ENCODE measurements at places on chromosomes 2 and 18. TPM values are rescaled to one million over a fixed set of nuclear protein-coding genes. Genes with fewer than 3 reads are reported as not detected.

DNA sequence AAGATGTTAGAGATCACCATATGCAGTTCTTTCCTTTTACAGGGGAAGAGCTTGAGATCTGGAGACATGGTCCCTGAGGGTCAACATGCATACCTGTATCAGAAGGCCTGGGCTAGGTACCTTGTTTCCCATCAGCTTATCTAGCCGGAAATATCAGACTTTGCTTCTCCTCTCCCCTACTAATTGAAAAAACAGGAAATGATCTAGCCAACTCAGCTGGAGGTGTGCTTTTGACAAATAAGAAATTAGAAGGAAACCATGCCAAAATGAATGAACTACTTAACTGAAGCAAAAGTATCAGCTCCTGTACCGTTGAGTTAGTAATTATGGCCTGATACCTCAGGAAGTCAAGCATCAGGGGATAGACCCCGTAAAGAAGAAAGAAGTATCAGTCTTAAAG is 20.4 kb downstream of the PKP4 start:
- no peak for DNase-seq
- H3K4me3 ChIP-seq: no peak overlapping the region
- H3K36me3 ChIP-seq: no peaks in the 10 kb centered on the region
- no peak overlapping the region for H3K27ac ChIP-seq

GRCh38 chr2:241000831-241001321 is 2.5 kb downstream of the SNED1 start:
- H3K4me3 ChIP-seq: no peak overlapping the region
- no peaks in the 10 kb centered on the region for H3K36me3 ChIP-seq
- DNase-seq: peak; percentile 4
- peaks cover 18% of the 10 kb centered on the region for H3K4me1 ChIP-seq

- DNase-seq: no peak
- no peak overlapping the region for H3K4me3 ChIP-seq
- no peak overlapping the region for H3K27ac ChIP-seq
- no peaks in the 10 kb centered on the region for H3K36me3 ChIP-seq
These were observed 273.6 kb downstream of the SRBD1 start for GRCh38 chr2:45337481-45337880.

Gene AGPS
- 17.2 TPM for total RNA-seq

GRCh38 chr2:106941372-106941993 is 55.5 kb upstream of the ST6GAL2 start:
- no peak for DNase-seq
- no peaks in the 10 kb centered on the region for H3K27me3 ChIP-seq
- H3K27ac ChIP-seq: no peak overlapping the region
- H3K4me1 ChIP-seq: no peaks in the 10 kb centered on the region
- no peak overlapping the region for H3K4me3 ChIP-seq

GRCh38 chr2:31517442-31518203 is 63.1 kb downstream of the SRD5A2 start:
- no peak overlapping the region for H3K27ac ChIP-seq
- H3K4me3 ChIP-seq: no peak overlapping the region
- H3K27me3 ChIP-seq: no peaks in the 10 kb centered on the region

- H3K27ac ChIP-seq: no peak overlapping the region
- H3K36me3 ChIP-seq: no peaks in the 10 kb centered on the region
- no peaks in the 10 kb centered on the region for H3K27me3 ChIP-seq
- DNase-seq: no peak
These were observed 3.9 kb upstream of the WDSUB1 start for GRCh38 chr2:159290289-159290907.

GRCh38 chr18:36942264-36942663 is 113.3 kb downstream of the KIAA1328 start:
- no peaks in the 10 kb centered on the region for H3K36me3 ChIP-seq
- no peak overlapping the region for H3K27ac ChIP-seq
- H3K27me3 ChIP-seq: no peaks in the 10 kb centered on the region
- H3K4me1 ChIP-seq: no peaks in the 10 kb centered on the region
- DNase-seq: no peak

Gene LOXHD1
- 1.4 TPM for total RNA-seq

DNA sequence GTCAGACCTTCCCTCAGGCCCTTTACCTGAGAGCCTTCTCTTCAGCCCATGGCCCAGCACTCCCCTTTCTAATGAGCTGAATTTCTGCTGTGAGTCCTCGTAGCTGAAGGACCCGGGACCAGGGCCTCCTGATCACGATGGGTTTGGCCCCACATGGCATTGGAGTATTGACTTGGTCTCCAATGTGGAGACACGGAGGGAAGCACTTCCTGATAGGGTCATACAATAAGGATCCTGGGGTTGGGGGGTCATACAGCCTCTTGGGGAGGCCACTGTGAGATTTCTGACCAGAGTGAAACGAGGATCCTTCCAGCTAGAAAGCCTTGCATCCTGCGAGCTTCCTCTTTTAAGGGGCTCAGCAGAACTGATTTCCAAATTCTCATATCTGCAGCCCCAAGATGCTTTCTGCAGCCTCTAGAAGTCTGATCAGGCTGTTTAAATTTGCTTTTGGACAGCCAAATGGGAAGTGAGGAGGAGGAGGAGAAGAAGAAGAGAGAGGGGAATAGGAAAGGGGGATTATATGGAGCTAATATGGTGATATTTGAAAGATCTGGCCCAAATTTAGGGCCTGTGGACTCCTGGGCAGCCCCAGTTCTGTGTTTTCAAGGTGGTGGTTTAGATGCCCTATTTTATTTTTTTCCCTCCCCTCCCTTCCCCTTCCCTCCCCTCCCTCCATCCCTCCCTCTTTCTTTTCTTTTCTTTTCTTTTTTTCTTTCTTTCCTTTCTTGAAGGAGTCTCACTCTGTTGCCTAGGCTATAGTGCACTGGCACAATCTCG is 38.9 kb downstream of the RHOB start:
- no peak overlapping the region for H3K4me3 ChIP-seq
- H3K4me1 ChIP-seq: no peaks in the 10 kb centered on the region

- no peaks in the 10 kb centered on the region for H3K36me3 ChIP-seq
- H3K27ac ChIP-seq: no peak overlapping the region
- H3K27me3 ChIP-seq: no peaks in the 10 kb centered on the region
- H3K4me3 ChIP-seq: no peak overlapping the region
These were observed 36.8 kb downstream of the ACVR1 start for GRCh38 chr2:157839162-157839801.

Gene TGFA
- 3.7 TPM for total RNA-seq

Gene HOXD3
- 5.3 TPM for total RNA-seq

GRCh38 chr2:3420769-3421397 is 41.4 kb downstream of the TRAPPC12 start:
- no peak overlapping the region for H3K27ac ChIP-seq
- H3K4me3 ChIP-seq: no peak overlapping the region
- H3K27me3 ChIP-seq: no peaks in the 10 kb centered on the region
- no peaks in the 10 kb centered on the region for H3K4me1 ChIP-seq

- no peaks in the 10 kb centered on the region for H3K27me3 ChIP-seq
- H3K27ac ChIP-seq: no peak overlapping the region
- no peaks in the 10 kb centered on the region for H3K36me3 ChIP-seq
These were observed 280.8 kb upstream of the RGPD4 start for GRCh38 chr2:107545851-107546250.

Gene LIMS2
- 31.9 TPM for total RNA-seq

Gene CYB5A
- total RNA-seq: 76.6 TPM

DNA sequence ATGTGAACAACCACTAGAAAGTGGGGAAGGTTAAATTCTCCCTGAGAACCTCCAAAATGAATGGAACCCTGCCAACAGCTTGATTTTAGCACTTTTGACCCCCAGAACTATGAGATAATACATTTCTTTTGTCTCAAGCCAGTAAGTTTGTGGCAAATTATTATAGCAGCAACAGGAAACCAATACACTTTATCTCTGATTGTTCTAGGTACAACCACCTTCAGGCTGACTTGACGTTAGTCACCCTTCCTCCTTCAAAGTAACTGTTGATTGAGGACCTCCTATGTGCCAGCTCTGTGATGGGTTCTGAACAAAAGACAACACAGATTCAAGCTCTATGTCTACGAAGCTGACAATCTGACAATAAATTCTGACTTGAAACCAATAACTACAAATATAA is 318.9 kb downstream of the NCKAP5 start:
- no peaks in the 10 kb centered on the region for H3K27me3 ChIP-seq
- no peaks in the 10 kb centered on the region for H3K4me1 ChIP-seq
- DNase-seq: no peak
- H3K27ac ChIP-seq: no peak overlapping the region
- no peaks in the 10 kb centered on the region for H3K36me3 ChIP-seq

DNA sequence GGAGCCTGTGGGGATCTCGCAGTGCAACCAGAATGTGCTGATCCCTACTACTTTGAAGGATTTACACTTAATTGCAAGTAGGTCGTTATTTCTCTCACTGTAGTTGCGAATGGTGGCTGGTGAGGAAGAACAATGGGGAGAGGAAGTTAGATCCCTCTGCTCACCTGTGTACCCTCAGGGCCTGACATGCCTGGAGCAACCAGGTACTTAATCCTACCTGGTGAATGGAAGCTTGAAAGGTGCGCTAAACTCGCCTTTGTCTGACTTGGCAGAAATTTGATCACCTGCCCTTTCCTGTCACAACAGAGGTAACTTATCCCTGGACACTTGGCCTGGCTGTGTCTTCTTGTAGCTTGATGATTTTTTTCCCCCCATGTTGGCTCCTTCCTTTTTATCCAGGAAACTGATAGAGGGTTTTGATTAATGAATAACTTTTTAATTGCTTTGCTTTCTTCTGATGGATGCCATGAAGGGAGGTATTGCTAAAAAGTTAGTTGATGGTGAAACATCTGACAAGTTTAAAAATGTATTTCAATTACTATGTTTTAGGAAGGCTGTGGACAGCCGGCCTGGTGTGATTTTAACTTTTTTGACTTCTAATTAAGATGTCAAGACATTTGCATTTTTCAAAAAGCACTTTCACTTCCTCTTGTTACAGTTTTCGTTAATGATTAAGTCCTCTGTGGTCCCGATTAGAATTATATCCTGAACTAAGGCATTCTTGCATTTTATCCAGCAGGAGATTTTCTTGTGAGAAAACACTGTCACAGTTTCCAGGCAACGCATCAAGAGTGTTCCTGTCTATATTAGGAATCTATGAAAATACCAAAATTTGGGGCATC is 9.2 kb downstream of the SGPP2 start:
- peak; percentile 44 for DNase-seq
- H3K4me3 ChIP-seq: no peak overlapping the region
- no peaks in the 10 kb centered on the region for H3K27me3 ChIP-seq
- no peak overlapping the region for H3K27ac ChIP-seq
- no peaks in the 10 kb centered on the region for H3K4me1 ChIP-seq

Gene CD226
- total RNA-seq: 4.7 TPM

GRCh38 chr2:231181860-231182512 is 16.4 kb upstream of the ARMC9 start:
- H3K36me3 ChIP-seq: no peaks in the 10 kb centered on the region
- no peak overlapping the region for H3K4me3 ChIP-seq
- DNase-seq: no peak
- no peaks in the 10 kb centered on the region for H3K4me1 ChIP-seq
- no peak overlapping the region for H3K27ac ChIP-seq

Gene B3GNT7
- total RNA-seq: 2.1 TPM

DNA sequence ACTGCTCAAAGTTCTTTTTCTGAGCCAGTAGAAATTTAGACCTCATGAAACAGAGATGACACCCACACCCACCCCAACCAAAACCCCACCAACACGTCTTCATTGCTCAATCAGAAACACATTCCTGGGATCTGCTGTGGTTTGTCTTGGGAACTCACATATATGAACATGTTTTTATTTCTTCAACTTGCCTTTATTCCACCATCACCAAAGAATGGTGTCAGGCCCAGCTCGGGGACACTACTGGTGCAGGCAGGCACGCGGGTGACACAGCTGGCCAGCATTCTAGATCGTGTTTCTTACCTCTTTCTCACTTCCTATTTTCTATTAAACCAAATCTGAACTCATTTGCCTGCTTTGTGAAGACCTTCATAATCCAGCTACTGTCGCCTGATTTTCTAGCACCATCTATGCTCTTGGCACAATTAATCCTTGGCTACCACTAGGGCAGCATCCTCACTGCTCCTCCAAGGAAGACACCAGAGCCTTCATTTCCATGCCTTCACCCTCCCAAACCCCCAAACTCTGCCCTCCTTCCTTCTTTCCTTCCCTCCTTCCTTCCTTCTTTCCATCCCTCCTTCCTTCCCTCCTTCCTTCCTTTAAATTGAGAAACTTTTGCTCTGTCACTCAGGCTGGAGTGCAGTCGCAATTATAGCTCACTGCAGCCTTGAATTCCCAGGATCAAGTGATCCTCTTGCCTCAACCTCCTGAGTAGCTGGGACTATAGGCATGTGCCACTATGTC is 157.1 kb downstream of the BCL2 start:
- peak overlapping the region; percentile 40 for H3K27ac ChIP-seq
- H3K4me3 ChIP-seq: no peak overlapping the region
- H3K4me1 ChIP-seq: no peaks in the 10 kb centered on the region
- no peaks in the 10 kb centered on the region for H3K36me3 ChIP-seq

- no peak overlapping the region for H3K4me3 ChIP-seq
- H3K36me3 ChIP-seq: no peaks in the 10 kb centered on the region
- DNase-seq: no peak
- H3K27ac ChIP-seq: no peak overlapping the region
- no peaks in the 10 kb centered on the region for H3K4me1 ChIP-seq
These were observed 15.9 kb upstream of the TXNDC2 start for GRCh38 chr18:9869715-9870430.

DNA sequence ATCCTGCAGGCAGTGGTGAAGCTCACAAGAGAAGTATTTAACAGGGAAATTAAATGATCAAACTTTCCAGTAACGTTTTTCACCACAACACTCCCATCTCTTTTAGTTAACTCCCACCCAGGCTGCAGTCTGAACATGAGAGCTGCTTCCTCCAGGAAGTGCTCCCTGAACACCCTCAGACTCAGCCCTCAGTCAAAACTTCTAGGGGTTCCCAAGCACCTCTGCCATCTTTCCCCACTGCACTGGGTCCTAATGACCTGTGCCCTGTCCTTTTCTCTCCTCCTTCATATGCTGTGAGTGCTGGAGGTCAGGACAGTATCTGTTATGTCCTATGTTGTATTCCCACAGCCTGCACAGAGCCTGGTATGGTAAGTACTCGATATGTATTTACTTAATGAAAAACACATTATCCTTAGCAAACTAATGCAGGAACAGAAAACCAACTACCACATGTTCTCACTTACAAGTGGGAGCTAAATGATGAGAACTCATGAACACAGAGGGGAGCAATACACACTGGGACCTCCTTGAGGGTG is 49.2 kb upstream of the ASPRV1 start:
- no peaks in the 10 kb centered on the region for H3K27me3 ChIP-seq
- H3K4me1 ChIP-seq: no peaks in the 10 kb centered on the region
- DNase-seq: no peak
- no peak overlapping the region for H3K4me3 ChIP-seq
- no peaks in the 10 kb centered on the region for H3K36me3 ChIP-seq

DNA sequence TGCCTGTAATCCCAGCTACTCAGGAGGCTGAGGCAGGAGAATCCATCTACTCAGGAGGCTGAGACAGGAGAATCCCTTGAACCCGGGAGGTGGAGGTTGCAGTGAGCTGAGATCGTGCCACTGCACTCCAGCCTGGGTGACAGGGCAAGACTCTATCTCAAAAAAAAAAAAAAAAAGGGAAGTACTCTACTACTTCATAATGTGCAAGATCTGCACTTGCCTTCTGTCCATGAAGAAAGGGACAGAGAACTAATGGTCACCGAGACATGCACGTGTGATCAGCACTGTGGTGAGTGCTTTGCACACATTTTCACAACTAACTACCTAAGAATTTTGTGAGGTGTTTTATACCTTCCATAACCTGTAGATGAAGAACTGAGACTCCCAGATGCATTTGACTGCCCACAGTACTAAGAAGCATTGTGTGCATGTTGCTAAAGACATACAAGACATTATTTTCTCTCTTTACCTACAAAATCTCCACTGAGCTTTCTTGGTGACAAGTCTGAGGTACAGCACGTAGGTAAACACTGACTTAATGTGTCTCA is 784.8 kb upstream of the ID2 start:
- no peak for DNase-seq
- H3K4me1 ChIP-seq: no peaks in the 10 kb centered on the region
- H3K4me3 ChIP-seq: no peak overlapping the region
- H3K27ac ChIP-seq: no peak overlapping the region
- no peaks in the 10 kb centered on the region for H3K27me3 ChIP-seq

Gene MOCOS
- total RNA-seq: 3.9 TPM
